ENCODE measurements at places on chromosomes 3 and 15.

GRCh38 chr3:149188494-149188893 lies 33.1 kb downstream of the CP start:
- no peak for DNase-seq

DNA sequence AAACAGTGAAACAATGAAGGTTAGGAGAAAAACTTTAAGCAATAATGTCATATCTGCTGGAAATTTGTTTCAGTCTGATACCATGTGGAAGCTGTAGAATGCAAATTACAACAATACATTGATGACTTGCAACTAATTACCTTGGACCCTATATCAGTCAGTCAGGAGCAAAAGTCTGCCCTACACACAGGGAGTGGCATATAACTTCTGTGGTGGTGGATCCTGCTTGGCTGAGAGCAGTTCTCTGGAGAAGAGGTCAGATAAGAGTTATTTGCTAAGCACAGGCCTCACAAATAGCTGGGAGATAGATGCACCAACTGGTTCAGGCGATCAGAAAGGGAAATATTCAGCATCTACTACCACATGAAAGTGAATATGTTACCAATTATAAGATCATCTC lies 1364.6 kb upstream of the EPHA6 start:
- DNase-seq = no peak

GRCh38 chr15:58852347-58852746 lies 81.1 kb downstream of the SLTM start:
- DNase-seq = no peak

GRCh38 chr3:155664925-155665695 lies 79.8 kb downstream of the PLCH1 start:
- DNase-seq = no peak

DNA sequence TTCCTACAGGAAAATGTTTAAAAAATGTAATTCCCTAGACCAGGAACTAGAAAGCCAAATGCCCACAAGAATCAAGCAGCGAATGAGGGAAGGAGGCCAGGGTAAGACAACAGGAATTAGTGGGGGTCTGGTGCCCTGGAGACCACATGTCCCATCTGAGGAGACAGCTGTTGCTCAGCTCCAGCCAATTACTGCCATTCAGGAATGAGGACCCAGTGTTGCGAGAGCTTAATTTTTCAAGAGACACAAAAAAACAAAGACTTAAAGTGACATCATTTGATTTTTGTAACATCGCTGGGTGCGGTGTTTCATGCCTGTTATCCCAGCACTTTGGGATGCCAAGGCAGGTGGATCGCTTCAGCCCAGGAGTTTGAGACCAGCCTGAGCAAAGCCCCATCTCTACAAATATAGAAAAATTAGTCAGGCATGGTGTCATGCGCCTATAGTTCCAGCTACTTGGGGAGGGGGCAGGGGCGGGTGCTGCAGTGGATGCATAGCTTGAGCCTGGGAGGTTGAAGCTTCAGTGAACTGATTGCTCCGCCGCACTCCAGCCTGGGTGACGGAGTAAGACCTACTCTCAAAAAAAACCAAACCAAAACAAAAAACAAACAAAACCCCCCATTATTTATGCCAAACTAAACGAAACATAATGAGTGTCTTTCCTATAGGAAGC lies 52.8 kb upstream of the LRIG1 start:
- no peak for DNase-seq

GRCh38 chr15:70182858-70183695 lies 85.4 kb upstream of the TLE3 start:
- DNase-seq = no peak

DNA sequence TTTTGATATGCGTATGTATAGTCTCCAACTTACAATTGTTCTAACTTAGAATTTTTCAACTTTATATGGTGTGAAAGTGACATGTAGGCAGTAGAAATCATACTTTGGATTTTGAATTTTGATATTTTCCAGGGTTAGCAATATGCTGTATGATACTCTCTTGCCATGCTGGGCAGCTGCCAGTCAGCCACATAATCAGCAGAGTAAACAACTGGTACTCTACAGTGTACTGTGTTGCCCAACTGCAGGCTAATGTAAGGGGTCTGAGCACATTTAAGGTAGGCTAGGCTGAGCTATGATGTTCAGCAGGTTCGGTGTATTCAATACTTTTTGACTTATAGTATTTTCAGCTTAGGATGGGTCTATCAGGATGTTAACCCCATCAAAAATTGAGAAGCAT lies 52.0 kb upstream of the RYK start:
- no peak for DNase-seq

DNA sequence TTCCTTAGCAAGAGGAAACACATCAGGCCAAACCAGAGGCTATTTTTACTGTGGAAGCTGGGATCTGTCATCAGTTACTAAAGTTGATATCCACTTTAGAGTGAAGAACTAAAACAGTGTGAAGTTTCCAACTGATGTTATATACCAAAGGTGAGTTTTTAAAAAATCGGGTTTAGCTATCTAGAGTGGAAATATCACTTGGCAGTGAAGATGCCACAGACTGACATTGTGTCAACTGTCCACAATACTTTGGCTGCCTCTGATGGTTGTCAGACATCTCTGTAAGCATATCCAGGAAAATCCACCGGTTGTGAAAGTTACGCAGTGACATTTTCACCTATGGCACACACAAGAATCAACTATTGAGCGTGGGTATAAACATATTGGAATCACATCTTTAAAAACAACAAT lies 9.2 kb downstream of the ZIC1 start:
- no peak for DNase-seq

Data from mesenteric fat pad (tissue), 1 donor.